ENCODE measurements at places on chromosomes 4 and X.

DNA sequence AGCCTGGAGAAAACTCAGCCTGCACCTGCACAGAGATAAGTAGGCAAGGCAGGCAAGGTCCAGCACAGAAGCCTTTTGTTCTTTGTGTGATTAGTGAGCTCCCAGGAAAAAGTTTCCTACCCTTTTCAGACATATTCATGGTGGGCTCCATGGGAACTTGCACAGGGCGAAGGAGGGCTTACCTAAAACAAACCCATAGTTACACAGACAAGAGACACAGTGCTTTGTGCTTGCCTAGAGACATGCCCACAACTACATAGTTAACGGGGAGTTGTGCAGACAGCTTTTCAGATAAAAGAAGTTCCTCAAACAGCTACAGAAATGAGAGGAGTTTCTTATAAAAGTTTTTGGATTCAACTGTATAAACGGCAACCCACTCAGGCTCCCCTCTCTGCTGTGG is 180.5 kb downstream of the GLUD2 start:
- DNase-seq = no peak

DNA sequence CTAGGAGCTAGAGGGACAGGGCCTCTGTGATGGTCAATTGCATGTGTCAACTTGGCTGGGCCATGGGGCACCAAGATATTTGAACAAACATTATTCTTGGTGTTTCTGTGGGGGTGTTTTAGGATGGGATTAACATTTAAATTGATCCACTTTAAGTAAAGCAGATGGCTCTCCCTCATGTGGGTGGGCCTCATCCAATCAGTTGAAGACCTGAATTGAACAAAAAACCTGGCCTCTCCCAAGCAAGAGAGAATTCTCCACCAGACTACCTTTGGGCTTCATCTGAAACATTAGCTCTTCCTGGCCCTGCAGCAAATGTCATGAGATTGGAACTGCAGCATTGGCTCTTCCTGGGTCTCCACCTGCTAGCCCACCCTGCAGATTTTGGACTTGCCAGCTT is 207.1 kb upstream of the ATP6AP2 start:
- no peak for DNase-seq

DNA sequence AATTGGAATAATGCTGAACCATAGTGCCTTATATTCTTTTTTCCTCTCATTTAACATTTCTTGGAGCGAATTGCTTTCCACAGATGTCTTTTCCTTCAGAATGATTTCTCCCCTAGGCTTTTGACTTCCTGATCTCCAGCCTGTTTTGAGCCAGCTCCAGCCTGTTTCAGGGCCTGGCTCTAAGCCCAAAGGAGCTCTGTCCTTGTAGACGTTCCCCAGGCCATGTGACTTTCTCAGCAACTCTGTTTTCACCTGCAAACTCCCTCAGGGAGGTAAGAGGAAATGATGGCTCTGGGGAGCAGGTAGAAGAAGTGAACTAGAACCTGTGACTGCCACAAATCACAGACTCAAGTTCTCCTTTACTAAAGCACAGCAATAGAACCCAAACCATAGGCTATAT is 89.1 kb downstream of the AKAP4 start:
- DNase-seq = no peak

GRCh38 chr4:121421594-121421993 is 40.8 kb upstream of the QRFPR start:
- no peak for DNase-seq

DNA sequence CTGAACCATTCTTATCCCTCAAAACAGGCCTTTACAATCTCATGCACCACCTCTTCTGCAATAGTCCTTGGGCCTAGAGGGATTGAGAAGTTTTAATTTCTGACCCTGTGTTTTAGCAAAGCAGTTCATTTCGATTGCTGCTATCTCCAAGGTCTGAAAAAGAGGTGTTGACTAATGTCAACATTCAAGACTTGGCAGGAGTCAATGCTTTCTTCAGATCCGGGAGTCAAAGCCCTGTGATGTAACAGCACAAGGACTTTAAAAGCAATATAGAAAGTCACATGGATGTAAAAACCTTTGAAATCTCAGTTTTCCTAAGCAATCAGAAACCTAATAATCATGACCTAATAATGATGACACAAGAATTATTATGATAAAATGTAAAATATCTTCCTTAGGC is 133.8 kb downstream of the ADAM29 start:
- no peak for DNase-seq
